NCI-H226 (cell line): ENCODE measurements at places on chromosomes 11 and 22.

DNA sequence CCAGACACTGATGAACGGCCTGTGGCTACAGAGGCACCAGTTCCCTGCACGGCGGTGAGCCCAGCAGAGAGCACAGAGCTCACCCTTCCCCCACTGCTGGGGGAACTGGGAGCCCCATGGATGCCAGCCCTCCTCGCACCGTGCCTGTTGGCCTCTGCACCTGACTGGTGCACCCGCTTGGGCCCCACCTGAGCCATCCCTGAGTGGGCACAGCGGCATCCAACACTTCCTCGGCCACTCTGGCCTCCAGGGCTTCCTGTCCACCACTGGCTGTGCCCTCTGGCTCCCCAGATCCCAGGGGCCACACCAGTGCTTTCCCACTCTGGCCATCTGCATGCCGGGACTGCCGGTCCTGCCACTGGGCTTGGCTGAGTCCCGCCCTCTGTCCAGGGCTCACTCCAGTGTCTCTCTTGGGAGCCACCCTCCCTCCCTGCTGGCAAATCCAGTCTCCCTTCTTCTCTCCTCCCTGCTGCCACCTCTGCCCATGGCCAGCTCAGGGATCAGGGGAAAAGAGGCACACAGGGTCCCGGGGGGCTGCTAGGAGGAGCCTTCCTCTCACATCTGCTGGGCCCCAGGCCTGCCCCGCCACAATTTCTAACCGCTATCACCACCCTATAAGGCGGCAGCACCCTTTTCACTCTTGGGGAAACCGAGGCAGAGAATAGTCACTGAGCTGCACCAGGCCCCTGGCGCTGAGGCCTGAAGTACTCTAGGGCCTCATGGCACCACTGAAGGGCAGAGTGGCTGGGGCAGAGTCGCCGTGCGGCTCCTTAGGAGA is 33.0 kb downstream of the GNB1L start:
- no peak for DNase-seq

DNA sequence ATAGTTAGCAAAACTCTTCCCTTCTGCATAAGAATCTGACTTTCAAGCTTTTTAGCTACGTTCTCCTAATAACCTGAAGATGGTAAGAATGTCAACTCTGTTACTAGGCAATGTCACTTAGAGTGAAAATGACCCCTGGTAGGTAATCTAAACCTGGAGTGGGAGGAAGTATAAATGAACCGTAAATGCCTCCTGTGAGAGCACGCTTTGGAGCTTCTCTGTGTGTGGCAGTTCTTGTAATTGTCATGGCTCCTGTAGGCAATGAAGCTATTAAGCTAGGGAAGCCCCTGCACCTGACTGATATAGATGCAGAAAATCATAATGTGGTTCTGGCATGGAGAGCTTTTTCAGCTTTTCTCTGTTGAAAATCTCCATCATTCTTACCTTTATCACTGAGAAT is 29.4 kb downstream of the CALCA start:
- DNase-seq, result no peak

GRCh38 chr22:26367402-26368245 is 61.4 kb upstream of the ASPHD2 start:
- no peak for DNase-seq

DNA sequence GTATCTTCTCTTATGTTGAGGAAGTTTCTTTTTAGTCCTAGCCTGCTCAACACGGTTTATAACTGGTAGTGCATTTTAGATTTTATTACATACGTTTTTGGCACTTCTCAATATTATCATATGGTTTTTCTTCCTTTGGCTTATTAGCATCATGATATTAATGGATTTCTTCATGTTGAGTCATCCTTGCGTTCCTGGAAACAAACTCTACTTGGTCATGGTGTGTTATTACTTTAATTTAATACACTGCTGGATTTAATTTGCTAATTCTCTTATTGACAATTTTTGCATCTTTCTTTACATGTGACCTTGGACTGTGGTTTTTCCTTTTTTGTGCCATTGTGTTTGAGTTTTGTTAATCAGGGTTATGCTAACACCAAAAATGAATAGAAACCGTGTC is 20.5 kb downstream of the IGF2 start:
- DNase-seq, result no peak
